ENCODE measurements at places on chromosomes 3 and 15.

GRCh38 chr15:35305946-35306345 lies 220.9 kb upstream of the NANOGP8 start:
- no peak for DNase-seq

GRCh38 chr3:152356870-152357276 lies 88.1 kb downstream of the MBNL1 start:
- no peak for DNase-seq

- DNase-seq = no peak
Observed at GRCh38 chr15:81002009-81002330, 1.2 kb downstream of the TLNRD1 start.

GRCh38 chr3:9602620-9603019 lies 46.7 kb upstream of the MTMR14 start:
- no peak for DNase-seq

- no peak for DNase-seq
Observed at GRCh38 chr3:72181251-72181650, 396.3 kb upstream of the PROK2 start.

- no peak for DNase-seq
Observed at GRCh38 chr3:14789640-14790285, 29.0 kb upstream of the FGD5 start.

DNA sequence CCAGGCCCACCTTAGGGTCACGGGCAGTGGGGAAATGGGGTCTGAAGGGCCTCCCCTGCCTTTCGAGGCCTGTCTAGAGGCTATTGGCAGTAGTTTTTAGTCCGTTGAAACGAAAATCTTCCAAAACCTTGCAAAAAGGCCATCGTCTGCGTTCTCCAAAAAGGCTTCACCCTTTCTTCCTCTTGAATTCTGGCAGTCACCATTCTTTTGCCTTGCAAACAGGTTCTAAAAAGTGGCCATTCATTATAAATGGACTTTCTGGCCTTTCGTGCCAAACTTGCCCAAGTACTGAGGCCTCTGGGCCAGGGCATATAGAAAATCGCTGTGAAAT lies 367 bp upstream of the TARS3 start:
- no peak for DNase-seq

DNA sequence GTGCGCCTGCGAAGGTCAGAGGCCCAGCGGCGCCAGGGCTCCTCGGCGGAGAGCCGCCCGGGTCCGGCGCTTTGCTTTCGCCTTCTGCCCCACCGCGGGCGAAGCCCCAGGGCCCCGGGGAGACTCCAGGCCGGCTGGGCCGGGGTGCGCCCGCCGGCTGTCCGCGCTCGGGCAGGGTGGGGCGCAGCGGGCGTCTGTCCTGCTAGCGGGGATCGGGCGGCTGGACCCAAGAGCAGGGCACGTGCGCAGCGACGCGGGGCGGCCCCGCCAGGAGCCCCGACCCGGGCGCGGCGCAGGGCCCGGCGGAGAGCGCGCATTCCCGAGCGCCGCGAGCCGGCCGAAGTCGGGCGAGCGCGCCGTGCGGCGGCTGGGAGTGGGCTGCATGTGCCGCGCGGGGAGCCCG lies 569 bp upstream of the ALDH1A3 start:
- DNase-seq = no peak

GRCh38 chr15:100712226-100712625 lies 109.8 kb downstream of the ASB7 start:
- no peak for DNase-seq

DNA sequence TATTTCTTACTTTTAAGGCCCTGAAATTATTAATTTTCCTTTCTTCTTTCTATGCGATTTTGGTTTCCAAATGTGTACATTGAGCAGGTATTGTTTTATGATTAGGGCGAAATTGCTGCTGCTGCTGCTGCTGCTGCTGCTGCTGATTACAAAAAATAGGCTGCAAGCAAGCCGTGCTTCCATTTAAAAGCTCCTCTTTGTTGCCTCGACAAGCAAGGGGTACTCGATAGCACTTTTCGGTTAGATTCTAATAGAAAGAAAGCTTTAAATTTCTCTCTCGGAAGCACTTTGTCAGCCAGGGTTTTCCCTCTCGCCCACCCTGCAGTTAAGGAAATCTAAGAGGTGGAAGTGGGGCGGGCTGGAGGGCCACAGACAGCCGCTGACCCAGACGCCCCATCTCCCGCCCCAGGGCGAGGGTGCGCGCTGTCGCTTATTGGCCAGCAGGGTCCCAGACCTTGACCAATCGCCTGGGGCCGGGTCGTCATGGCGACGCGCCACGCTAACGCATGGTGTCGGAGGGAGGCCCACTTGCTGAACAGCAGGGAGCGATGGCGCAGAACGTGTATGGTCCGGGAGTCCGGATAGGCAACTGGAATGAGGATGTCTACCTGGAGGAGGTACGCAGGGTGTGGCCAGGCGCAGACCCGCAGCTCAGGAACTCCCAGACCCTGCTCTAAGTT lies at the start of gene CFAP161:
CFAP161 (plus strand) TSS at position 489 of the 680 bp plus-strand sequence; CDS start at position 549, 60 bp downstream.
- no peak for DNase-seq

DNA sequence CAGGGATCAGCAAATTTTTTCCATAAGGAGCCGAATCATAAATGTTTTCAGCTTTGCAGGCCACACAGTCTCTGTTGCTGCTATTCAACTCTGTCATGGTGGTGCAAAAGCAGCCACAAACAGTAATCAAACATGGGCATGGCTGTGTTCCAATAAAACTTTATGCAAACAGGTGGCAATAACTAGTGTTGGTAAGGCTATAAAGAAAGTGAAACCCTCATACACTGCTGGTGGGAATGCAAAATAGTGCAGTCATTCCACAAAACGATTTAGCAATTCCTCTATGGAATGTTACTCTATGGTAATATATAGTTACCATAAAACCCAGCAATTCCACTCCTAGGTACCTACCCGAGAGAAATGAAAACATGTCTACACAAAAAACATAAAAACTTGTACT lies 14.0 kb upstream of the MRPS25 start:
- no peak for DNase-seq

DNA sequence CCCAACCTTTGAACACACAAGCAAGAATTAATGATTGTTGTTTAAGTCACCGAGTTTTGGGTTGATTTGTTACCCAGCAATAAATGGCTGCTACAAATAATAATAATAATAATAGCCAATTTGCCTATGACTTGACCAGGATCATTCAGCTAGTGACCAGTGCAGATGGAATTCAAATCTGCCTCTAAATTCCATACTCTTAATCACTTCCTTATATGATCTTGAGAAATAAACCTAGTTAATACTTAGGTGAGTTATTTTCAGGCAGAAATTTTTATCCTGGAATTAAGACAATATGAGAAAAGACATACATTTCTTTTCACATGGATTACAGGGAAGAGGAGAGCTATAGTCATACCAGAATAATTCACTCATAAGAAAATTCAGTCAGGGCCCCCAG lies 116.0 kb upstream of the GALNT15 start:
- no peak for DNase-seq
